Tibial nerve (tissue), 4 donors: ENCODE measurements at places on chromosomes 7 and 10. TPM values are rescaled to one million over a fixed set of nuclear protein-coding genes. Genes with fewer than 3 reads are reported as not detected.

Gene RPEL1
- not detected for total RNA-seq

Gene TUBB8
- total RNA-seq: not detected

Gene ZNF503
- total RNA-seq: 10.3 TPM

Gene TRIL
- total RNA-seq: 2.8 TPM

Gene LRRC18
- not detected for total RNA-seq

Gene TSPAN13
- 8.6 TPM for total RNA-seq

DNA sequence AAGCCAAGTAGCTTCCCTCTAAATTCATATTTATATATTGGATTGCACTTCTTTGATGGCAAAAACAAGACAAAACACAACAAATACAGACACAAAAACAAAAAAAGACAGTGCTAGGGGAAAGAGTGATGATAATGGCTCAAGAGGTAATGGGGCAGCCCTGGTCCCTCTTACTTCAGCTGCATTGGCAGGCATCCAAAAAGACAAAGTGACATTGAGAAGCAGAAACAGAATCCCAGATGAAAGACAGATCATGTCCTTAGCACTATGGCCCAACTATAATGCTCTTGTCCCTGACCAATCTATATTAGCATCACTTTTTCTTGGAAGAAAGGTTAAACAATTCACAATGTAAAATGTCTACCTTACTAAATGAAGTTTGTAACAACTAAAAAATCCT, 76.2 kb downstream of the GPR85 start:
- no peak overlapping the region for H3K27ac ChIP-seq
- no peak for DNase-seq
- no peak overlapping the region for H3K4me3 ChIP-seq

GRCh38 chr10:94052281-94052680, 58.5 kb downstream of the PLCE1 start:
- H3K36me3 ChIP-seq: no peaks in the 10 kb centered on the region
- H3K27ac ChIP-seq: no peak overlapping the region
- DNase-seq: no peak
- H3K27me3 ChIP-seq: no peaks in the 10 kb centered on the region

- H3K27me3 ChIP-seq: no peaks in the 10 kb centered on the region
- no peaks in the 10 kb centered on the region for H3K36me3 ChIP-seq
- no peak for DNase-seq
- no peak overlapping the region for H3K4me3 ChIP-seq
- no peak overlapping the region for H3K27ac ChIP-seq
- H3K4me1 ChIP-seq: no peaks in the 10 kb centered on the region
Observed at GRCh38 chr10:31101123-31101522, 69.5 kb upstream of the ZNF438 start.

DNA sequence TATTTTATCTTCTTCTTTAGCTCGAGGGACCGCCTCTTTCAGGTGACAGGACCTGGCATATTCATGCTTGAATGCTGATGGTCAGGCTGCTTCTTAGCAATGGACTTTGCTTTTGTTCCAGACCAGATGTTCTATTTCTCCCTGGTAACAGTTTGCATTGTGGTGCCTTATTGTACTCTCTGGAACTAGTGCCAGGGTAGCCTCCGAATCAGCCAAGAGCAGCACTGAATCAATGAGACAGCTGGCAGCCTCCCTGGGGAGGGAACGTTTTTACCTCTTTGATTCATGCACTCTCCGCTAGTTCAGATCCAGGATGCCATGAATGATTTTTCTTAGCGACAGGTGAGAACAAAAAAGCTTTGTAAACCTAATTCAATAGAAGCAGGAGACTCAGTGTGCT, 54.1 kb upstream of the NXPH1 start:
- no peaks in the 10 kb centered on the region for H3K4me1 ChIP-seq
- H3K36me3 ChIP-seq: no peaks in the 10 kb centered on the region
- peak overlapping the region; percentile 17 for H3K27ac ChIP-seq
- H3K27me3 ChIP-seq: no peaks in the 10 kb centered on the region

DNA sequence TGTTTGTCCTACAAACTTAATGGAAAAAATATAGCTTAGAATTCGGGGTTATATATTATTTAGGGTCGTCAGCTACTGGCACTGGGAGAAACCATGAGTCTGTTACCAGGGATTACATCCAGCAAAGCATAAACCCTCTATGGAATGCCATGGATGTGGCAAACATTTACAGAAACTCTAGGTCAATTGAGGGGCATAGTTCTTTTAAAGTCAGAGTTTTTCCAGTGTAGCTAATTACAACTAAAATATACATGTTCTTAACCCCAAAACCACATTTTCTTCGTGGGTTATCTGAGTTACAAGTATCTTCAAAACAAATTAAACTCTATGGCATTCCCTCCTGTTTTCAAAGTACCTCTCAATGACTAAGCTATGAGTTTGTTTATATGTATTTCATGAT, 99.3 kb upstream of the THSD7A start:
- H3K4me3 ChIP-seq: no peak overlapping the region
- H3K4me1 ChIP-seq: no peaks in the 10 kb centered on the region
- DNase-seq: no peak
- H3K27me3 ChIP-seq: no peaks in the 10 kb centered on the region
- H3K27ac ChIP-seq: no peak overlapping the region
- no peaks in the 10 kb centered on the region for H3K36me3 ChIP-seq

DNA sequence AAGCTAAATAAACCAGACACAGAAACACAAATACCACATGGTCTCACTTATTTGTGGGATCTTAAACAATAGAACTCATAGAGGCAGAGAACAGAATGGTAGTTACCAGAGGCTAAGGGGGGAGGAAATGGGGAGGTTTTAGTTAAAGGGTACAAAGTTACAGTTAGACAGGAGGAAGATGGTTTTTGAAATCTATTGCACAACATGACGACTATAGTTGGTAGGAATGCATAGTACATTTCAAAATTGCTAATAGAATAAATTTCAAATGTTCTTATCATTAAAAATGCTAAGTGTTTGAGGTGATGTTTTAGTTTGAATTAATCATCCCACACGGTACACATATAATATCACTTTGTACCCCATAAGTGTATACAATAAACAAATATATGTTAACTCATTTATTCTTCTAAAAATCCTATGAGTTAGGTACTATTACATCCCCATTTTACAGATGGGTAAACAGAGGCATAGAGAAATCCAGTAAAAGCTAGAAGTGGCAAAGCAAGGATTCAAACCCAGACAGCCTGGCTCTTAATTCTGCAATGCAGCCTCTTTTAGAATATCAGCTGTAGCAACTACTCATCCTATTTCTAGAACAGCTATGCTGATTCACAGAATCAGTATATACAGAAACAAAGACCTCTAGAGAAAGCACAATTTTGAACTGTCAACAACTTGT, 50.9 kb downstream of the HBP1 start:
- H3K27ac ChIP-seq: no peak overlapping the region
- H3K27me3 ChIP-seq: no peaks in the 10 kb centered on the region
- no peak for DNase-seq
- no peak overlapping the region for H3K4me3 ChIP-seq

DNA sequence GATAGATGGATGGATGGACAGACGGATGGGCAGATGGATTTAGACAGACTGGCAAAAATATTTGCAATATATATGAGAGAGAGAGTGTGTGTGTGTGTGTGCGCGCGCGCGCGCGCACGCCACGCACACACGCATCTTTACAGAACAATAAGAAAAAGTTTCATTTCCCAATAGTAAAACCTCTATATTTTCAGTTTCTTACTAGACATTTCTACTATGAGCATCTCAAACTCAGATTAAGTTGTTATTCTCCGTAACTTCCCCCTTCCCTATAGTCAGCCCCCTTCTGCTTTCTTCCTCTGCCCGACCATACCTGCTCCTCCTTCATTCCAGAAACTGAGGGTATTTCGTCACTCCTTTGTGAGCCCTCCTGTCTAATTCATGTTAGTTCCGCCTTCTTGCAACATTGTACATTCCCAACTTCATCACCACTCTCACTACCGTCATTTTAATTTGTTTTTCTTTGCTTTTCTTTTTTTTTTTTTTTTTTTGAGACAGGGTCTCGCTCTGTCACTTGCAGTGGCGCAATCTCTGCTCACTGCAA, 154.4 kb upstream of the SH2B2 start:
- no peaks in the 10 kb centered on the region for H3K4me1 ChIP-seq
- H3K27ac ChIP-seq: no peak overlapping the region
- no peaks in the 10 kb centered on the region for H3K36me3 ChIP-seq
- no peak for DNase-seq

DNA sequence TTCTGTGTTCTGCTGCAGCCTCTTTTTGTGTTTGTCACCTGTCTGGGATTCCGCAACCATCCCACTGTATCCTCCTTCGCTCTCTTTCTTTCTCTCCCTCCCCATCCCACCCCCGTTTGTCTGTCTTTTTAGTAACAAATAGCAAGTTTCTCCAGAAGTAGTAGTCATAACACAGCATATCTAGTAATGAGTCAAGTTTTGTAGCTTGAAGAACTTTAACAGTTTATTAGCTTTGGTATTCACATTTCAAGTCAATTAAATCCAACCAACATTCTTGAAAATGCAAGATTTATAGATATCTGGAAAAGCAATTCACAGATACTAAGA, 154.1 kb upstream of the MTPN start:
- no peak overlapping the region for H3K27ac ChIP-seq
- no peaks in the 10 kb centered on the region for H3K36me3 ChIP-seq
- no peaks in the 10 kb centered on the region for H3K27me3 ChIP-seq
- H3K4me3 ChIP-seq: no peak overlapping the region

DNA sequence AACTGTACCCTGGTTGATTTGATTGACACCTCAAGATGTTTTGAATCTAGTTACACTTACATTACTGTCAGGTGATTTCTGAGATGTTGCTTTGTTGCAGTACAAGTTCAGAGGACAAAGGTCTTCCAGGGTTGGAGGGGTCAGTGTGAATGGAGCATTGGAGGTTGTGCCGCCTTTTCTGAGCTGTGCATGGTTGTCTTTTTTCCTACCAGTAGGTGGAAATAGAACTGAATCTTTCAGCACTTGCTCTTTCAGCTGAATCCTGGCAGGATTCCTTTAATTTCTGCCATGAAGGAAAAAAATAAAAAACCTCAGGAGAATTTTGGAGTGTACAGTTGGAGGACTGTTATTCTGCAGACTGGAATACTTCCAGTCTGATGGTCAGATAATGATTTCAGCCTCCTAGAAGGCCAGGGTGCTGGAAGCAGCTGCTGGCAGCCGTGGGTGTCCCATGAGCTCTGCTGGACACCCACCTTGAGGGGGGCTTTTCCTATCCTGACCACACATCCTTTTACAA, 82.7 kb downstream of the PLCE1 start:
- no peak overlapping the region for H3K4me3 ChIP-seq
- peak; percentile 19 for DNase-seq
- no peak overlapping the region for H3K27ac ChIP-seq
- no peaks in the 10 kb centered on the region for H3K27me3 ChIP-seq

GRCh38 chr10:44427037-44427436, 42.1 kb upstream of the CXCL12 start:
- no peaks in the 10 kb centered on the region for H3K36me3 ChIP-seq
- no peak overlapping the region for H3K4me3 ChIP-seq
- no peaks in the 10 kb centered on the region for H3K4me1 ChIP-seq
- H3K27ac ChIP-seq: no peak overlapping the region

- no peak overlapping the region for H3K4me3 ChIP-seq
- no peaks in the 10 kb centered on the region for H3K4me1 ChIP-seq
- H3K27ac ChIP-seq: no peak overlapping the region
- H3K27me3 ChIP-seq: no peaks in the 10 kb centered on the region
Observed at GRCh38 chr7:28358423-28358868, 53.9 kb upstream of the CREB5 start.

GRCh38 chr10:128069351-128070051, 56.7 kb downstream of the MKI67 start:
- H3K27me3 ChIP-seq: no peaks in the 10 kb centered on the region
- peaks cover 13% of the 10 kb centered on the region for H3K4me1 ChIP-seq
- H3K36me3 ChIP-seq: no peaks in the 10 kb centered on the region
- H3K4me3 ChIP-seq: no peak overlapping the region

DNA sequence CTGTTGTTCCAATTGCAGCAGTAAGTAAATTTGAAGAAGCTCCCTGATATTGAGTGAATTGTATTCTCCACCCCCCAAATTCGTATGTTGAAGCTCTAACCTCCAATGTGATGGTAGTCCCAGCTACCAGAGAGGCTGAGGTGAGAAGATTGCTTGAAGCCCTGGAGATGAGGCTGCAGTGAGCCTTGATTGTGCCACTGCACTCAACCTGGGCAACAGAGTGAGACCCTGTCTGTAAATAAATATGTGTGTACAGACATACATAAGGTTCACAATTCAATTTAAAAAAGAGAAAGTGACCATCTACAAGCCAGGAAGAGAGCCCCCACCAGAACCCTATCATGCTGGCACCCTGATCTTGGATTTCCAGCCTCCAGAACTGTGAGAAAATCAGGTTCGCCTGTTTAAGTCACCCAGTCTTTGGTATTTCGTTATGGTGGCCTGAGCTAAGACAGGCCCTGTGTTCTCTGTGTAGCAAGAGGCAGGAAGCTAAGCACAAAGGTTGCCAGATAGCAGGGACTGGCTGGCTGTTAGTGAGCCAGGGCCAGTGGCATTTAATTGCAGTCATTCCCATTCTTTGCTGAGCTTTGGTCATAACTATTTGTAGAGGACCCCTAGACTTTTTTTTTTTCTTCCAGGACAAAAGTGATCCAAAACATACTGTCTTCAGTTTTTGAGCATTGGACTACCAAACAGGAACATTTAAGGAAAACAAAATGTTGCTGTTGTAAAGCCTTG, 45.6 kb downstream of the AUTS2 start:
- no peaks in the 10 kb centered on the region for H3K36me3 ChIP-seq
- DNase-seq: no peak
- no peaks in the 10 kb centered on the region for H3K4me1 ChIP-seq

DNA sequence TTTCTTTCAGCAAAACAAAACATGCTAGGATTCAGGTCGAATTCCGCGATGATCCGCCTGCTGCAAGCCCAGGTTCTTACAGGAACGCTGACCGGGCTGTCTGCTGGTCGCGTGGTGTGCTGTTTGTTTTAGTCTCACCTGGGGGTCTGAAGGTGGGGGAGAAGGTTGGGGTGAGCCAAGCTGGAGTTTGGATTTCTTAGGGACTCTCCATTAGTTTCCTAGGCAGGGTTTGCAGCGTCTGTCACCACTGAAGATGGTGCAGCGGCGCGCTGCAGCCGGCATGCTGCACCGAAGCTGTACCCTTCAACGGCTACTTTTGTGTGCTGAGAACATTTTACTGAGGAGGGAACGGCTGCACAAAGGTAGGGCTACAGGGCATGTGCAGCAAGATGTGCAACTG, 48.7 kb downstream of the GCC1 start:
- no peaks in the 10 kb centered on the region for H3K36me3 ChIP-seq
- no peak overlapping the region for H3K27ac ChIP-seq
- no peaks in the 10 kb centered on the region for H3K4me1 ChIP-seq
- H3K27me3 ChIP-seq: peaks cover 26% of the 10 kb centered on the region
- no peak for DNase-seq

GRCh38 chr10:102200751-102201640, 25.1 kb upstream of the ELOVL3 start:
- H3K27me3 ChIP-seq: no peaks in the 10 kb centered on the region
- no peak for DNase-seq
- no peak overlapping the region for H3K4me3 ChIP-seq
- H3K27ac ChIP-seq: no peak overlapping the region
- no peaks in the 10 kb centered on the region for H3K36me3 ChIP-seq
